ENCODE measurements at places on chromosomes 4 and X.
A peak's percentile ranks its signal among the peaks of the same experiment; 100 is the strongest.

GRCh38 chr4:86755388-86755787 is 93.8 kb downstream of the SLC10A6 start:
- no peak for DNase-seq

GRCh38 chr4:73053076-73053475 is 16.4 kb downstream of the COX18 start:
- DNase-seq: no peak

- DNase-seq: no peak
Observed at GRCh38 chr4:94827481-94828110, 69.8 kb downstream of the BMPR1B start.

DNA sequence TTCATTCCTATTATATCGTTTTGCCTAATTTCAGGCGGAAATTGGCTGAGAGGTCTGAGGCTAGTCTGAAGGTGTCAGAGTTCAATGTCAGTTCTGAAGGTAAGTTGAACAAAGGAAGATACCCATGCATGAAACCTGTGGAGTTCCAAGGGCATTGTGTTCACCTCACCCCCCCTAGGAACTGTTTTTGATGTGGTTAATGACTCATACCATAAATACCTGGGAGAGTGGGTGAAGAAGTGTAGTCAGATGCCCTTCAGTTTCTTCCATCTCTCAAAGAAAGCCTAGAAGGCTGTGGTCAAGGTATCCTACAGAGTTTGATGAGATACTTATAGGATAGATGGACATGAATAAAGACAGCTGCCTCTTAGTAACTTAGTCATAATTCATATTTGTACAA is 2.7 kb downstream of the UTP14A start:
- DNase-seq: no peak

- no peak for DNase-seq
Observed at GRCh38 chr4:1790005-1790404, 3.1 kb upstream of the FGFR3 start.

GRCh38 chrX:30905321-30905720 is 16.3 kb upstream of the TAB3 start:
- no peak for DNase-seq

DNA sequence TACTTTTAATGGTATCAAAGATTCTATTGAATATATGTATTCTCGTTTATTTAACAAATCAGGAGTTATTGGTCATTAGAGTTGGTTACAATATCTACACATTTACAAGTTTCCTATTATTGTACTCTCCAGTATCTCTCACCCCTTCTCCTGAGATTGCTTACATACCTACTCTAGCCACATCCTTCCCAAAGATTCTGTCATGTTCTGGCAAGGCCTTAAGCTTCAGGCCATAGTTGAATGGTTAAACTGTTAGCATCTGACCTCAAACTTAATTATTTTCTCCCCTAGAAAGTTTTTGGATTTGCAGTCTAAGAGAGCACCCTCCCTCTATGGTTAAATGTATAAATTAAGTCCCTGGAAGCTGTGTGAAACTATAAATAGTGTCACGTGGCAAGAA is 784.2 kb downstream of the GLUD2 start:
- no peak for DNase-seq

- DNase-seq: no peak
Observed at GRCh38 chrX:150574559-150575418, 6.4 kb downstream of the MTM1 start.

DNA sequence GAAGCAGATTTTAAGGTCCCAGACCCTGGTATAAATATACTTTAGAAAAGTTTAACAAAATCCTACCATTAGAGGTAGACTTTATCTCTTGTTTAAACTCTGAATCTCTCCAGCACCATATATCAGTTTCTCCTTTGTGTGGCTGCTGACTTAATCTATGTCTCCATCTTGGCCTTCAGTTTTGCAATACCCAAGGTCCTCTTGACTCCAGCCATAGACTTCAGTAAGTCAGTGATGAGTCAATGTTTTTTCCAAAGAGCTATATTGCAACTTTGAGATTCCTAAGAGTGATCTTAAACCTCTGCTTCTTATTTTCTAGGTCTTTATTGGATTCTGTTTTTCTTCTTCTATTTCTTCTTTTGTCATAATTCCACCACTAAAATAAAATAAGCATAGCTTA is 50.8 kb upstream of the ADGRL3 start:
- no peak for DNase-seq

GRCh38 chrX:20743046-20743445 is 476.3 kb upstream of the RPS6KA3 start:
- no peak for DNase-seq

DNA sequence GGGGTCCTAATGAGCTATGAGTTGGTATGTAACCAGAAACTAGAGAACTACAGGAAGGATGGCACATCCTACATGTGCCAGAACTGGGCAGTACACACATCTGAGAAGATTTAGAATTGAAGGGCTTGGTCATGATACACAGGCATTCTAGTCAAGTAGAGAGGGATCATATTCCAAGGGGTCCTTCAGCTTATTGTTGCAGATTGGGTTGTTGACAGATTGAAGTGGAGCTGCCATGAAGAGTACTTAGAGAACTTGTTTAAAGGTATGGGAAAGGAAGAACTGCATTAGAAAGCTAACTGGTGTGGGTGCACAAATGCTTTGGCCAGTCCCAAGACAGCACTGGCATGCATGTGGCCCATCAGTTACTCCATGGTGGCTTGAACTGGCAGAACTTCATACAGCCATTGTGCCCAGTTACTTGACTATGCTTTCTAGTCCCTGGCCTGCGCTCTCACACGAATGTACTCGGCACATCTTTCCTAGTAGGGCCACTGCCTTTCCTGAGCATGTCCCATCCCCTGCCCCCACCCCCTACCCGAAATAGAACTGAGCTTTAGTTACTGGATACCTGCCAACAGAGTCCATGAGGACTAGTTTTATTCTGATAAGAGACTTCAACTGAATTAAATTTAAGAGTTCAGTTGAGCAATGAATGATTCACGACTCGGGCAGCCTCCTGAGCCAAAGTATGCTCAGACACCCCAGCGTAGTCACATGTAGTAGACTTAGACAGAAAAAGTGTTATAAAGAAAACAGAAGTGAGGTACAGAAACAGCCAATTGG is 64.0 kb downstream of the CCNG2 start:
- no peak for DNase-seq

DNA sequence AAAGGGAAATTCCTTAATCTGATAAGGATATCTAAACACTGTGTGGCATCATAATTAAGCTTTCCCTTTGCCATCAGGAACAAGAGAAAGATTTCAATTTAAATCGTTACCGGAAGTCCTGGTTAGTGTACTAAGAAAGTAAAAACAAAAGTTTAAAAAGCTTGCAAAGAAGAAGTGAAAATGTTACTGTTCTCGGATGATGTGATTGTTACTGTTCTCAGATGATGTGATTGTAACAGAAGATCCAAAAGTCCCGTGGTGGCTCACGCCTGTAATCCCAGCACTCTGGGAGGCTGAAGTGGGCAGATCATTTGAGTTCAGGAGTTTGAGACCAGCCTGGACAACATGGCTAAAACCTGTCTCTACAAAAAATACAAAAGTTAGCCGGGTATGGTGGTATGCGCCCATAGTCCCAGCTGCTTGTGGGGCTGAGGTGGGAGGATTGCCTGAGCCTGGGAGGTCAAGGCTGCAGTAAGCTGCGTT is 62.5 kb downstream of the RGS12 start:
- DNase-seq: no peak

DNA sequence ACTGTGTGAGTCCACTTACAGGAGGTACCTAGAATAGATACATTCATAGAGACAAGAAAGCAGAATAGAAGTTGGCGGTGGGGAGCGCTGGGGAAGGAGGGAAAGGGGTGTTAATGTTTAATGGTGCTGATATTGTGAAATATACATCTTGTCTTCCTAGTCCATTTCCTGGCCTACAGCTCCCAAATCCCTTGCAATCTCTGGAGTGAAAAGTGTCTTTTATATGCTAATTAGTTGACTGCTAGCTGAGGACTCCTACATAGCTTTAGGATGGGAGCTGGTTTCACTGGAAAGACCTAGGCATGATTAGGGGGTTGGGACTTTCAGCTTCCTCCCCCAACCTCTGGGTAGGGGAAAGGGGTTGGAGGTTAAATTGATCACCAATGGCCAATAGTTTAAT is 36.0 kb downstream of the FUNDC1 start:
- DNase-seq: no peak

GRCh38 chr4:108794136-108794535 is 31.3 kb upstream of the ETNPPL start:
- DNase-seq: no peak

DNA sequence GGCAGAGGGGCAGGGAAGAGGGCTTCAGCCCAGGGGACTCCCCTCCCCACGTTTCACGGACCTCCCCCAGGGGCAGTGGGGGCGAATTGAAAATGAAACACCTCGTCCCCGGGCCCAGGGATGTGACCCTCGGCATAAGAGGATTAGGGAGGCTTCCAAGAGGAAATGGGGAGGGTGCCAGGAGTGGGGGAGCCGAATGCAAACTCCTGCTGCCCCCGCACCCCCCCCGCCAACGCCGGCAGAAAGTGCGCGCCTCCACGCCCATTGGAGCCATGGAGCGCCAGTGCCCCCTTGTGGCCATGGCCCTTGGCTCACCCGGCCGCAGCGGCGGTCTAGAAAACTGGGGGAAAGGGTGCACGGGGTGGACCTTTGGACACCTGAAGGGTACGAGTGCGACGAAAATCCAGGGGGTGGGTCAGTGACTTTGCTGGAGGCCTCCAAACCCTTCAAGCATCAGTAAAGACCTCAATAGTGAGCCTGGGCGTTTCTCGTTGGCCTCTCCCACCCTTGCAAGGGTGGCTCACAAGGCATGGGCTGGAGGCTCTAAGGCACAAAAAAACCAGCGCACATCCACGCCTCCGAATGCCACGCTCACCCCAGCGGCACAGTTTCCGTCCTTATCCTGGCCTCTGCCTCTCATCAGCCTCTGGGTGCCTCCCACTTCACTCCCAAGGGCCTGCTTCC is 120.8 kb upstream of the PJA1 start:
- peak; percentile 52 for DNase-seq

DNA sequence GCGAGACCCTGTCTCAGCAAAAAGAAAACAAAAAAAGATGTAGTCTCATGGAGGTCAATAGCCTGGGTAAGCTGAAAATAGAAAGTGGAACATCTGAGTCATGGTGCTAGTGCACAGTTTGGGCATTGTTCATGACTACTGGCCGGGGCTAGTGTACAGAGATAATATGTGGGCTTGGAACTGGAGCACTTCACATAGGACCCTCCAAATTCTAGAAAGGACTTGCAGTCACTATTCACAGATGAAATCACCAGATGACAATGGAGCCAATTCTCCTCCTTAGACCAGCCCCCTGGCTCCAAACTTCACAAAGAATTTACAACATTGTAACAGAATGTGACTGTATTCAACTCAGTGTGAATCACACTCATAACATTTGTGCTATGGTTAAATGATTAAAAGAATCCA is 367.8 kb upstream of the SLC7A11 start:
- no peak for DNase-seq

DNA sequence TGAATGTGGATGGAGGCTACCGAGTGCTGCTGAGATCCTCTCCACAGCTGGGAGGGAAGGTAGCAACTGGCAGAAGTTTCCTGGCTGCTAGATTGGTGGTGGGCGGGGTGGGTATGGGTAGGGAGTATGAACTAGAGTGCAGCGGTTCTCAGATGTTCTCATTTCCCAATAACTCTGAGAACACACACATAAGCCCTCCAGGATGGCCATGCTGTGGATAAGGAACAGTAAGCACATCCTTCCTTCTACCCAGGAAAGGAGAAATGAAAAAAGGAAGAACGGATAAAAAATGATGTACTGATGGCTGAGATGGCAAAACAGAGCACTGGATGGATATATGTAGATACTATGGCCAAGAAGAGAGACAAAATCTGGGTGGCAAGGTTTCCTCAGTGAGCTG is 116.0 kb downstream of the ZNF827 start:
- DNase-seq: no peak

- DNase-seq: no peak
Observed at GRCh38 chr4:87908336-87908735, 67.2 kb upstream of the SPP1 start.

DNA sequence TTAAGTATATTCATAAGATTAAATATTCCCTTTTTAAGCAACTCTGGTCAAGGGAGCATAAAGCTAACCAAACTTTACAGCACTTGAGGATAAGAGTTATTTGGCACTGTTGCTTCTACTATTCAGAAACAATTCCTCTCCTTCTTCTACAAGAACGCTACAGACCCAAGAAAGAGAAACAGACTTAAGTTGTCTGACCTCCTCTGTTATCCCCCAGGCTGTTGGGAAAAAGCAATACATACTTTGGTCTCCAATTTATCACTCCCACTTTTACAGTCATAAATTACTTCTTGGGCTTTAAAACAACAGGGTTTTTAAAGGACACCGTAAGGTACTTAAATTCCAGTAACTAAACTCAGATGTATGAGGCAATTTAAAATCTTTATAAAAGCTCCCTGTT is 147.4 kb downstream of the COL25A1 start:
- no peak for DNase-seq

DNA sequence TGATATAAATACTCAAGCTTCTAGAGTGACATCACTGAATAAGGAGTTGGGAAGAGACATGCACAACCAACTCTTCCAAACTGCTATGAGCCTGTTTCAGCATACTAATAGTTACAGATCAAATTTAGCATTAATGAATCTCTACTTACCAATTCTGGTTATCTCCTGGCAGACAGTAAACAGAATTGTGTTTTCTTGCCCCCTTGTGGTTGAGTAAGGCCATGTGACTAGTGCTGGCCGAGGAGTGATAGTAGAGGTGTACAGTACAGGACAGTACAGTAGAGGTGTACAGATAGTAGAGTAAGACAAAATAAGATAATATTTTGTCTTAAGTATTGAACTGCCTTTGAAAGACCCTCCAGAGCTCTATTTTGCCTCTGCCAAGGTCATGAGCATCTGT is 681.4 kb downstream of the GABRG1 start:
- DNase-seq: no peak

GRCh38 chr4:42487230-42487629 is 89.9 kb downstream of the SHISA3 start:
- DNase-seq: no peak

GRCh38 chr4:121191361-121191760 is 27.2 kb upstream of the TNIP3 start:
- no peak for DNase-seq

GRCh38 chr4:105598052-105598451 is 45.6 kb downstream of the ARHGEF38 start:
- DNase-seq: no peak

- DNase-seq: no peak
Observed at GRCh38 chr4:71382125-71382899, 43.5 kb downstream of the SLC4A4 start.

DNA sequence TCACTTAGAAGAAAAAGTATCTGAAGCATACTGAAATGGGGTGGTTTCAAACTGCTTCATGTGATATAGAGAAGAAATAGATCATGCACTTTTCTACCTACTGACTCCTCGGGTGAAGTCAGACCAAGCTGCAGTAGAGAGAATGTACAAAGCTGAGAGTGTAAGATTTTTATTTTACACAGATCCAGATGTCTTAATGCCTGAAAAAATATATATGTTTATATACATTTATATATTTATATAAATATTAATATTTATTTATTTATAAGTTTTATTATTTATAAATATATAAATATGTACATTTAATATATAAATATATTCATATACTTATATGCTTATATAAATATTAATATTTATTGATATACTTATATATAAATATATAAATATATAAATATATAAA is 171.9 kb upstream of the SPOCK3 start:
- no peak for DNase-seq
